T1000 (cell line): ENCODE measurements at places on chromosomes 3 and 15.

DNA sequence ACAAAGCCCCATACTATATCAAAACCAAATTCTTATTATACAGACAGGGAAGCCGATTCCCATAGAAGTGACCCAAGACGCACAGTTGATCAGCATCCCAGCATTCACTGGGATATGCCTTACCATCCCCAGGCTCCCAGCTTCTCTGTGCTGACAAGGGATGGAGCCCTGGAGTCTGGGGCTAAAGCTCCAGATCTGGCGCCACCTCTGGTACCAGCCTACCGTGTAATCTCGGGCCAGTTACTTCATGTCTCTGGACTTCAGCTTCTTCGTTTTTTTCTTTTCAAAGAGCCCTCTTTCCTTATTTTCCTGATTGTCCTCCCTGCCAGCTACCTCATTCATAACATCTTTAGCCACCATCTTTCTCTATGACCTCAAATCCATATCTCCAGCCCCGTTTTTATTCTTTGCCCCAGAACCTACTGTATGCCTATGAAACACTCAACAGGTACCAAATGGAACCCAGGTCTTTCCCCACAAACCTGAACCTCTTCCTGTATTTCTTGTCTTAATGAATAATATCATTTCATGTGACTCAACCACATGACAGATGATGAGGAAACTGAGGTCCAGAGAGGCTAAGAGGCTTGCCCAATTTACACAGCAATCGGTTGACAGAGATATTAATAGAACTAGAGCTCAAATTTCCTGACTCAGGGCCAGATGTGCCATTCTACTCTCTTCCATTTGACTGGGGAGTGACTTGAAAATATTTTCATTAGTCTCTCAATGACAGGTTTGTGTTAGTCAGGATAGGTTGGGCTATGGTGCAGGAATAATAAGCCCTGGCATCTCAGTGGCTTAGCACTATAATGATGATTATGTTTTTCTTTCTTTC is 85.4 kb upstream of the TLE3 start:
- no peak for DNase-seq

DNA sequence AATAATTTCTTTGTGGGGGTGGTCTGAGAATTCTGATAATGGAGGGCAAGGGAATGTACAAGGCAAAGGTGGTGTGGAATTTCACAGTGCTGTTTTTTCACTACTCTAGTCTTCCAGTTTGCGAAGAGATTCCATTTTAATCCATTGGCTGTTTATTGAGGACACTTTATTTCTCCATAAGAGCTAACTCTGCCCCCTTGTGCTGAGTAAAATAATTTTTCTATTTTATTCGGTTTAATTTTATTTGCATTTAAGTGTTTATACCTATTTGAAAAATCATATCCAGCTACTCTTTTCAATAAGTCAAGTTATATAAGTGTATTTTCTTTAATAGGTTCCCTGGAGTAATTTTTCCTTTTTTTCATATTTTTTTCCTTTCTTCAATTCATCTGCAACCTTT is 840.1 kb downstream of the TUSC7 start:
- DNase-seq = no peak

GRCh38 chr3:9226326-9226725 is 23.1 kb downstream of the SRGAP3 start:
- DNase-seq = no peak

- no peak for DNase-seq
Observed at GRCh38 chr15:32098033-32098432, 67.7 kb downstream of the CHRNA7 start.

DNA sequence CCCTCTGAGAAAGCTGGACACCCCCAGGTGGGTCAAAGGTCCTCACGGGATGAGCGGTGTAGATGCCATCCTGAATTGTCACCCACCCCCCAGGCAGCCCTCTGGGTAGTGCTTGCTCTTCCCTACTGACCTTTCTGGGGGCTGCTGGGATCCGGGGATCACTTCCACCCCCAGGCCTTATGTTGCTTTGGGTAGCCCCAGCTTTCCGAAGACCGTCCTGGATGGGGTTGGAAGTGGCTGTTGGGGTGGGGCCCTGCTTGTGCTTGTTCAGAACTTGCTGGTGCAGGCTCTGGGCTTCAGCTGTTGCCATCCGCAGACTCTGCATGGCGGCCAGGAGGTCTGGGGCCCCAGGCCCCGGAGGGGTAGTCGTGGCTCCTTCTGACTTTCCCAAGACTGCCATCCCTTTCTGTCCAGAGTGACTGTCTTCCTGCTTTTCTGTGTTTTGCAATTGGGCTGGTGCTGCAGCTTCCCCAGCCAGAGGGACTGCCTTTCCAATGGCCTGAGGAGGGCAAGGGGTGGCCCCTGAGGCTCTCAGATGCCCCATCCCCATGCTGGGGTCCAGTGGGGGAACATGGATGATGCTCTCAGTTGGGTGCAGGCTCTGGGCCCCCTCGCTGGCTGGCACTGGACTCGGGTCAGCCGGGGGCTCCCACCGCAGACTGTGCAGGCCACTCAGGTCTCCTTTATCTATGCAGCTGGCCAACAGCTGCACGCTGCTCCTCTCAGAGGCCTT is 6.3 kb downstream of the XIRP1 start:
- DNase-seq = no peak

GRCh38 chr3:17730318-17730967 is 12.0 kb downstream of the TBC1D5 start:
- peak; percentile 44 for DNase-seq

DNA sequence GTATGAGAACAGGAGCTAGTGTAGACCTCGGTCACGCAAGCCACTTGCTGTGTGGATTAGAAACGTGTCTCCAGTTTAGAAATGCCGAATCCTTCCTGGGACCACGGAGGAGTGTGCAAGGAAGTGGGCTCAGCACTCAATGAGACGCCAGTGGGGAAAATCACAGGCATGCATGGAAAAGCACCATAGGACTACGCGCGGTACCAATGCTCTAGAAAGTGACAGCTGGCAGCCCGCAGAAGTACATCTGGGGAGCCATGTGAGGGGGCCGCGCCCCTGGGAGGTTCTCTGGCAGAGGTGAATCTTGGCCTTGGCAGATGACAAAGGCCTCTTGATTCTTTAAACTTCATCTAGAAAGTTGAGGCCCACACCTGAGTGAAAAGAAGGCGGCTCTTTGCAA is 99.3 kb downstream of the LRRK1 start:
- DNase-seq = no peak

- peak; percentile 81 for DNase-seq
Observed at GRCh38 chr15:69413822-69414700, at the start of gene KIF23. Gene KIF23, plus strand, starts transcription at chr15:69414349. Its CDS starts 117 bp downstream, at chr15:69414466.

DNA sequence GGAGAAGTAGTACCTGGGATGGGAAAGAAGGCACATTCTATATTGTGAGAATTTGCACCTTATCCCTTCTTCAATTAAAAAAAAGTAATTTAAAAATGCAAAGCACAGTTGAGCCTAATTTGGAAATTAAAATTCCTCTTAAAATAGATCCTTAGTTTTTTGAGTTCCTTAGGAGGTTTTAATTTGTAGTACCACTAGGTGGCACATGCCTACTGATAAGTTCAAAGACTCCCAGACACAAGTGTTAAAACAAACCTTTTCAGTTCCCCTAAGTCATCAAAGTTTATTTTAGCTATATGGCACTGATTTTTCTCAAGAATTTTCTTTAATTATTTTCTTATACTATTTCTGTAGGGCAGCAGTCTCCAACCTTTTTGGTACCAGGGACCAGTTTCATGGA is 127.6 kb upstream of the AZI2 start:
- DNase-seq = no peak
